ENCODE measurements at places on chromosomes 4 and X.

GRCh38 chr4:177391287-177391686, 51.0 kb downstream of the AGA start:
- no peak for DNase-seq

DNA sequence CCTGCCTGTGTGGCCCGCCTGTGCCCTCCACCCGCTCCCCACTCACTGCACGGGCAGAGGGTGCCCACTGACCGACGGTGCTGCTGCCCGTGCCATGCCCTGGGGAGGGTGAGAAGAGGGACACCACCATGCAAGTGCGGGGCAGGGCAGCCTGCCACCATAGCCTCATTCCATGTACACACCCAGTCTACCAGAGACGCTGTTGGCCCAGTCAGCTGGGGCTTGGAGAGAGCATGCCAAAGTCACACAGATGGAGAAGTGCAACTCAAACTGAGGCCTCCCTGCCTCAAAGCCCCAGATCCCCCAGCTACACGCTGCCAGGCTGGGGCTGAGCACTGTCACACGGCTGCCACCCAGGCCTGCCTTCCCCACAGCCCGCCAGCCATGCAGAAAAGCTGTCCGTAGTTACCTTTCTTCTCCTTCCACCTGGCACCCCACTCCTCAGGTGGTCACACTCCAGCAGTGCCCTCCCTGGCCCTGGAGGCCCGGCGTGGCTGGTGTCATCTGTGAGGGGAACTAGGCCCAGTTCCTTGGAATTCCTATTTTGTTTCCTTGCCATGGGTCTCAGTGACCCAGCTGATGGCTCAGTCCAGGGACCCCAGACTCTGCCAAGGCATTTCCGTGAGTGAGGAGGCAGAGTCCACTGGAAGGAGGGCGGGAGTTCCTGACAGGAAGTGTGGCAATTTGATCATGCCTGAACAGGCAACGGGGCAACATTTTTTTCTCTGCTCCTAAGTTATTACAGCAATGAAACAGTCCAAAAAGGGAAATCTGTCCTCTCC, at the start of gene SLC2A9:
TSS of gene SLC2A9 (minus strand) at position 627 of the 782 bp plus-strand sequence. CDS start at position 559, 68 bp downstream.
- no peak for DNase-seq

DNA sequence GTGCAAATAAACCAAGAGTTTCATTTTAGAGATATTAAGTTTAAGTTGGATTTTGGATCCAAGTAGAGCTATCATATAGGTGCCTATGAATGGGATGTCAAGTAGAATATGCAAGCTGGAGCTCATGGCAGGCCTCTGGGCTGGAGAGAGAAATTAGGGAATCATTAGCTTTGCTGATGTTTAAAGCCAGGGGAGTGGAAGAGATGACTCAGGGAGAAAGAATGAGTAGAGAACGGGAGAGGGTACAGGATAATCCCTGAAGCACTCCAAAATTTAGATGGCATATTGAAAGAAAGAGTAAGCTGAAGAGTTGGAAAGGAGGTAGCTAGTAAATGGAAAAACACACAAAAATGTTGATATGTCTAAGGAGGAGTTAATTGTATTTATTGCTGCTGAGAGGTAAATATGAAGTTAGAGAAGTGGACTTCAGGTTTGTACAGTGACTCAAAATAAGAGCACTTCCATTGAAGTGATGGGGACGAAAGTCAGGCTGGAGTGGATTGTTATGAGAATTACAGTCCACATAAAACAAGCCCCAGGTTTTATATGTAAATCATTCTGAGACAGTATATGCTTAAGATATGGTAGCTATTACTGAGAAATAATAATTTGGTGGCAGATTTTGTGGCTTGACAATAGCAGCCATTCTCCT, 72.5 kb upstream of the GRXCR1 start:
- no peak for DNase-seq

DNA sequence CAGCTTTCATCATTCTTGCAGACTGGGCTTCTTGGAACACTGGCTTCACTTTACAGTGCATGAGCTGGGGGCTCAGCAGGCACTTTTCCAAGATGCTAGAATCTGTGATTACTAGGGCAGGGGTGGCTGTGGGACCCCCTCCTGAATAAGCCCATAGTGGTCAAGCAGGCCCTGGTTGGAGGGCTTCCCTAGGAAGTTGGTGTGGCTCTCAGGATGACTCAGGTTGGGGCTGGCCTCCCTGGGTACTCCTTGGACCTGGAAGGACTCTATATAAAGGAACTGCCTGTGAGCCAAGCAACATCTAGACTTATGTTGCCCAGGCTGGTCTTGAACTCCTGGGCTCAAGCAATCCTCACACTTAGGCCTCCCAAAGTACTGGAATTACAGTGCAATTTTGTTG, 88.3 kb upstream of the HELT start:
- DNase-seq = no peak

GRCh38 chr4:18735740-18736268, 714.2 kb upstream of the LCORL start:
- no peak for DNase-seq

DNA sequence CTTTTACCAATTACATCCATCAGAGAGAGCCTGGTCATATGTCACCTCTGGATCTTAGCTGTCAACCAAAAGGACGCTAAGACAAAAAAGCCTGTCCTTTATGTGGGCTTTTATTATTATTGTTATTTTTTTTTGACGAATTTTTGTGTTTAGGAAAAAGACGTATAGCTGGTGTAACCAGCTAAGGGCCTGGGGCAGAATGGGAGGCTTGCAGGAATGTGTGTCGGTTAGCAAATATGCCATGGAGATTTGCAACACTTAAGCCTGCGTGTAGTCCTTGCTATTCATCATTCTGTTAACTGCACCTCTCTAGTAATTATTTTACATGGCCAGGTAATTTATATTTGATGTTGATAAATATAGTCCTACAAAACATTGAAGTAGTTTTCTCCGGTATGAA, 93.5 kb downstream of the TACR3 start:
- DNase-seq = no peak

DNA sequence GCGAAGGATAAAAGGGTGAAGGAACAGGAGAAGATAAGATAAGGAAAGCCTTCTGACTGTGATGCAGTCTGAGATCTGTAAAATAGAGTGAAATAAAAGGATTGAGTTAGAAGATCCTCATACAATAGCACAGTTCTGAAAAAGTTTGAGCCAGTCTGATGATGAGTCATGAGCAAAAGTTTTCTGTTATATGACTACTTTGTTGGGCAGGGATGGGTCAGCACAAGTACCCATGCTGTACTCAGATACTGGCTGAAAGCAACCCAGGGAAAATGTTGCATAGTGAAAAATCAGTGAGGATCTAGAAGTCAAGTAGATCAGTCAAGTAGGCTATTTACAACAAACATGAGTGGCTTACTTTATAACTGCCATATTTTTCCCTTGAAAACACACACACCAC, 253.5 kb downstream of the PCDH10 start:
- no peak for DNase-seq

- DNase-seq = peak; percentile 60
These were observed 14.6 kb downstream of the RAB9B start for GRCh38 chrX:103817502-103817901.

GRCh38 chrX:153226344-153227185, 47.5 kb downstream of the MAGEA1 start:
- no peak for DNase-seq

DNA sequence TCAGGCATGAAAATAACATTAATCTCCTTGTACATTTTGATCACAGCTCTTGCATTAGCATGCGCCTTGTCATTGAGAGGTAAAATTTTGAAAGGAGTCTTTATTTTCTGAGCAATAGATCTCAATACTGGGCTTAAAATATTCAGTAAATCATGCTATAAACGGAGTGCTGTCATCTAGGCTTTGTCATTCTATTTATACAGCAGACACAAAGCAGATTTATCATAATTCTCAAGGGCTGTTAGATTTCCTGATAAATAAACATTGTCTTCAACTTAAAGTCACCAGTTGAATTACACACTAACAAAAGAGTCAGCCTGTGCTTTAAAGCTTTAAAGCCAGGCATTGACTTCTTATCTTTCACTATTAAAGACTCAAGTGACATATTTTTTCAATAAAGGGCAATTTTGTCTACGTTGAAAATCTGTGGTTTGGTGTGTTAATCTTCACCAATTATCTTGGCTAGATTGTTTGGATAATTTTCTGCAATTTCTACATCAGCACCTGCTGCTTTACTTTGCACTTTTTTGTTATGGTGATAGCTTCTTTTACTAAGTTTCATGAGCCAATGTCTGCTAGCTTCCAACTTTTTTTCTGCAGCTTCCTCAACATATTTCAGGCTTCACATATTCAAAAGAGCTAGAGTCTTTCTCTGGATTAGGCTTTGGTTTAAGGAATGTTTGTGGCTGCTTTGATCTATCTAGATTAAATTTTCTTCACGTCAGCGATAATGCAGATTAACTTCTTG, 27.9 kb upstream of the UGT2B4 start:
- no peak for DNase-seq

- no peak for DNase-seq
These were observed 57.4 kb downstream of the LGI2 start for GRCh38 chr4:24973404-24973746.

DNA sequence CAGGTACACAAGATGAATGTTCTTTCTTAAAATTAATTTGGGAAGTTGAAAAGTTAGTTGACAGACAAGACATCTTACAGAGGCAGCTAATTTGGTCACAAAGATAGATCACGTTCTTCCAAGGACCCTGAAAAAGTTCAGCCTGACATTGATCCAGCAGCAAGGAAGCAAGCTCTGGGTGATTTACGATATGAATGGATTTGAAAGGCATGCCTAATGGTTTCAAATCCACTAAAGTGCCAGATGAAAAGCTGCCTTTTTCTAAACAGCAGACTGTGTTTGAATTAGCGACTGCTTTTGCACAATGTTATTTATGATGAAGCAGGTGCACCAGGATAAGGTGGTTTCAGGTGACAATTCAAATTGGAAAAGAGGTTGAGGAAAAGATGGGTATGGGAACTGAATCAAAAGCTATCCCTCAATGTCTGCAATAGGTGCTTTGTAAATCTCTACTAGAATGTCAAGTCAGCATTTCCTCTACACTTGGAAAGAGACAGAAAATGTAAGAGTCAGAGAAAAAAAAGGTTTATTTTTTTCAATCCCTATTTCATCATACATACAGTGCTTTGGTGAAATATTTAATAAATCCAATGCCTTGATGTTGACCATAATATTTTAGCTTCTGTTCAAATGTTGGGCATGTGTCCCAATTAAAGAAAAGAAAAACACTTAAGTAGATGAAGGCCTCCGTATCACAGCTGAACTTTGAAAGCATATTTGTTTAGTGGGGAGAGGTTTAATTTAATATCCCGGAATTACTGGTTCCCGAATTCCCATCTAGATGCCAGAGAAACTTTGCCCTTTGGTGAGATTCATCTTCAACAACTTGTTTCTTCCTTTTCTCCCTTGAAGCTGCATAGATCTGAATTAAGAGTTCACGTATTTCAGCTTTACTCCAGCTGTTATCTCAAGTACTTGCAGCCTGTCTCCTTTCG, 6.0 kb downstream of the RASGEF1B start:
- no peak for DNase-seq

GRCh38 chr4:188106454-188106853, 2.9 kb downstream of the TRIML2 start:
- DNase-seq = no peak

GRCh38 chr4:86924811-86925210, 10.0 kb upstream of the AFF1 start:
- no peak for DNase-seq

DNA sequence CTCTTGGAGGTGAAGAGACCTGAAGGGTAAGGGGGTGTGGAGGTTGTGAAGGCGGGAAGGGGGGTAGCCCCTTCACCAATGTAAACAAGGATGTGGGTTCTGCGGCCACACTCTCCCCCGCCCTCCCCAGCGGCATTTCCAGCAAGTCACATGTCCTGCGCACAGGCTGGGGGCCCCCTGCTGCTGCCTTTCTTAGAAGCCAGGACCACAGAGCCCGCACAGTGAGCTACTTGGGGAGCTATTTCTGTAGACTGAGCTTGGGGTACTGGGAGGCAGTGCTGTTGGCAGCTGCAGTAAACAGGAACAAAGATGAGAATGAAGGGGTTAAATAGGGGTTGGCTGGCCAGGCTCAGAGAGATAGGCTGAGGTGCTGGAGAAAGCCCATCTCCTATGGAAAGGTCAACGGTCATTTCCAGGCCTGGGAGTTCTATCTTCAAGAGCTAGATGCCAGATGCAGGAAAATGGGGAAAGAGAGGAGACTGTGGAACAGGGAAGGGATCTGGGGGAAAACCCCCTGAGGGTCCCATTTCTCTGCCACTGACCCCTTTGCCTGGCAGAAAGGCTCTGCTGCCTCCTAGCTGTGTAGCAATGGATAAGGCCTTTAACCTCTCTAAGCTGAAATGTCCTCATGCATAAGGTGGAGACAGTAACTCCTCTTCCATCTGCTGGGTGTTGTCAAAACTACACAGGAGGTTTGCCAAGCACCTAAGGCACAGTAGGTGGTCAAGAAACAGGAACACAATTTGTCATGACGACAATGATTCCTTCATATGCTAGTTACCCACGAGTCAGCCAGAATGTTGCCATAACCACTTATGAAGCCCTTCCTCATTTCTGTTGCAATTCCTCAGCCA, 18.5 kb upstream of the PIM2 start:
- DNase-seq = peak; percentile 16

DNA sequence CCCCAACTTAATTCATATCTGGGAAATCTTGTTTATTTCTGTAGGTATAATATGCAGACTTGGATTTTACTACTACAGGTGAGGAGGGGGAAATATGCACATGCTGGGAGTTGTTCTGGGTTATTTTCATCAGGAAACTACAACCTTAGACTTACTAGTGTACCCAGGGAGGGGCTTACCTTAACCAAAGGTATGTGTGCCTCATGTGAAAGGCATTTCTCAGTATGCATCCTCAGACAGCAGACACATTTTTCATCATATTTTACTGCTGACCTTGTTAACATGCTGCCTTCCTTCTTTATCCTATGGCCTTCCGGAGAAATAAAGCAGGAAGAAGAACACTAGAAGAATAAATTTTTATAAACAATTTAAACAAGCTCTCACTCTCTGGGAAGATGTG, 214.9 kb downstream of the SPANXN4 start:
- DNase-seq = no peak

DNA sequence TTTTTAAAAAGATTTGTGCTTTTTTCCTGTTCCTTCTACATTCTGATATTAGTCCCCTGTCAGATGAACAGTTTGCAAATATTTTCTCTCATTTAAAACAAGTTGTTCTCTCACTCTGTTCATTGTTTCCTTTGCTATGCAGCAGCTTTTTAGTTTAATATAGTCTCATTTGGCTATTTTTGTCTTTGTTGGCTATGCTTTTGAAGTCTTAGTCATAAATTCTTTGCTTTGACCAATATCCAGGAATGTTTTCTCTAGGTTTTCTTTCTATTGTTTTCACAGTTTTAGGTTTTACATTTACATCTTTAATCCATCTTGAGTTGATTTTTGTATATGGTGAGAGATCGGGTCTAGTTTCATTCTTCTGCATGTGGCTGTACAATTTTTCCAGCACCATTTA, 136.8 kb downstream of the TET2 start:
- DNase-seq = no peak

Measured in pons (tissue), 1 donor.